ENCODE measurements at places on chromosomes 3 and 15.

DNA sequence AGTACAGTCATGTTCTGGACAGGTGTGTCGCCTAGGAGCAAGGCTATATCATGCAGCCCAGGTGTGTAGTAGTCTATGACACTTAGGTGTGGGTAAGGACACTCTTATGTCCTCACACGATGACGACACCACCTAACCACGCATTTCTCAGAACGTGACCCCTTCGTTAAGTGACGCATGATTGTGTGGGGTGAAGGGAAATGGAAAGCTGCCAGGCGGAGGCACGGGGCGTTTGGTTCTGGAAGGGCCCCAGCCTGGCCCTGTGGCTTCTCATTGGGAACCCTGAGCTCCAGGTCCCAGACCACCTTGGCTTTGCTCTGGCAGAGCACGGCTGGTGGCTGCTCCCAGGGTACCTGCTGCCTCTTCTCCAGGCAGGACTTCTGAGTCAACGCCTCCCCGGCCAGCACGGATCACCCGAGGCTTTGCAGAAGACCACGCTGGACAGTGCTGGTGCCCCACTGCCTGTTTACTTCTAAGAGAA is 39.3 kb downstream of the FBLN2 start:
- no peaks in the 10 kb centered on the region for H3K36me3 ChIP-seq
- no peaks in the 10 kb centered on the region for H3K4me1 ChIP-seq
- no peak overlapping the region for H3K27ac ChIP-seq
- no peaks in the 10 kb centered on the region for H3K27me3 ChIP-seq
- no peak for DNase-seq

DNA sequence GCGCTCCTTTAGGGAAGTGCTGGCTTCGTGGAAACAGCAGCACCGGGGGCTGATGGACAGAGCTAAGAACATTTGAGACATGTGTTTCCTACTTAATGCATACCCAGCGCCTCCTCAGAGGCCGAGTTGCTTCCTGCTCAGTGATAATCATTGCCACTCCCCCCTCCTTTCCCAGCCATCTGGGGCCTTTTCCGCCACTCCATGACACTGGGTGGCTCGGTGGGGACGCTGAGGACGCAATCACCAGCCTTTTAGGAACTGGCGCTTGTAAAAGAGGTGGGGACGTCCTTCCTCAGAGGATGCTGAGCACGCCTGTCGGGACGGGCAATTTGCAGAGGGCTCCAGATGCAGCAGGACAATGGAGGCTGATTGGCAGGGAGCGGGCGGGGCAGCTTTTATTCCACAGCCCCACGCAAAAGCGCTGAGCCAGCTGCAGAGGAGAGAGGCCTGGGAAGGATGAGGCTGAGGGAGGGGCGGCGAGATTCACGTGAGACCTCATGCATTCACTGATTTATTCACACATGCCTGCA is 22.2 kb upstream of the IQSEC1 start:
- H3K4me3 ChIP-seq: no peak overlapping the region
- no peaks in the 10 kb centered on the region for H3K36me3 ChIP-seq
- H3K27me3 ChIP-seq: no peaks in the 10 kb centered on the region
- no peak overlapping the region for H3K27ac ChIP-seq
- no peak for DNase-seq

DNA sequence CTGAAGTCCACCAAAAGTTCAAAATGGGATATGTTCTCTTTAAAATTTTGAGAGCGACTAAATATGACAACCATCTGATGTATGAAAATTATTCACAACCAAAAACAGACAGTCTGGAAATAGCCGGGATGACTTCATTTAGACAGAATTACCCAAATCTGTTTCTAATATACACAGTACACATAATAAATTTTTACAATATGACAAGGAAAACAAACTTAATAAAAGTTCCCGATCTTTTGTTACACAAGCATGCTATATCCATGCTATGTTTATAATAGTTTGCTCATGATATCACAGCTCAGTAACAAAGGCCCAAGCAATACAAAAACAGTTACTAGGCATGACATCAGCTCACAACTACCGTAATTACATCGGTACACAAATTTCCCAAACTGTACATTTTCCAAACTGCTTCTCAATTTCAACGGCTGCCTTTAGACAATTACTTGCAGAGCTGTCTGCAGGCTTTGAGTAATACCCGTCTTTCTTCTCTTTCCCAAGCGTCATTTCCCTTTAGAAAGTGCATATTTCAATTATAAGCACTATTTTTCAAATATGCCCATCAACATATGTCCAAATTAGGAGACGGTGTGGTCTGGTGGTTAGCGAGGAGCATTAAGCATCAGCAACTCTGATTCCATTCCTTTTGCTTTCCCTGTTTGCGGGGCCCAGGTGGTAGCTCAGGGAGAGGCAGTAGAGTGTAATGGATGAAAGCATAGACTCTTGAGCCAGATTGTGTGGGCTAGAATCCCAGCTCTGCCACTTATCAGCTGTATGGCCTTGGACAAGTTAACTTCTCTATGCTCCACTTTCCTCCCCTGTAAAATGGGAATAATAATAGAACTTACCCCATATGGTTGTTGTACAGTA is 481.2 kb downstream of the FOXP1 start:
- DNase-seq: no peak
- peaks cover 11% of the 10 kb centered on the region for H3K36me3 ChIP-seq
- no peaks in the 10 kb centered on the region for H3K27me3 ChIP-seq
- no peak overlapping the region for H3K4me3 ChIP-seq

GRCh38 chr3:47079432-47079831 is 84.5 kb downstream of the SETD2 start:
- no peak overlapping the region for H3K27ac ChIP-seq
- no peaks in the 10 kb centered on the region for H3K27me3 ChIP-seq
- H3K36me3 ChIP-seq: peaks cover 30% of the 10 kb centered on the region
- no peaks in the 10 kb centered on the region for H3K4me1 ChIP-seq
- DNase-seq: no peak
- no peak overlapping the region for H3K4me3 ChIP-seq

DNA sequence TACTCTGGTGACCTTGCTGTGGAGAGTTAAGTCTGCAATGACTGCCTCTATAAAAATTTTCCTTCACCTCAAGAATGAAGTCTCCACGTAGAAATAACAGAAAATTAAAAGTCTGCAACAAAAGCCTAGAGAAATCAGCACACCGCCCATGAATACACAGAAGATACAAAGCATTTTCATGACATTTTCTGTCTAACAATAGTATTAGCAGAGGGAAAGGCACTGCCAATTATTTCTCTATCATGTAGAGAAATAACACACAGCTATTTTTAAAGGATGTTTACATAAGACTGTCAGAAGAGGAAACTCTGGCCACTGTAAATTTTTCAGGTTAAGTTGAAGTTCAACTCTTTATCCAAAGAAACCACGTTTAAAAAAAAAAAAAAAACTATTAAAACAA is 80.8 kb downstream of the GSK3B start:
- DNase-seq: no peak
- no peaks in the 10 kb centered on the region for H3K36me3 ChIP-seq
- no peak overlapping the region for H3K27ac ChIP-seq
- H3K4me1 ChIP-seq: peaks cover 22% of the 10 kb centered on the region
- no peak overlapping the region for H3K4me3 ChIP-seq
- H3K27me3 ChIP-seq: no peaks in the 10 kb centered on the region

GRCh38 chr15:92149029-92149428 is 244.7 kb upstream of the ST8SIA2 start:
- H3K4me3 ChIP-seq: no peak overlapping the region
- H3K36me3 ChIP-seq: peaks cover 14% of the 10 kb centered on the region
- no peaks in the 10 kb centered on the region for H3K27me3 ChIP-seq
- H3K27ac ChIP-seq: no peak overlapping the region
- H3K4me1 ChIP-seq: no peaks in the 10 kb centered on the region

- no peaks in the 10 kb centered on the region for H3K4me1 ChIP-seq
- no peak overlapping the region for H3K27ac ChIP-seq
- DNase-seq: no peak
- H3K36me3 ChIP-seq: no peaks in the 10 kb centered on the region
- H3K4me3 ChIP-seq: no peak overlapping the region
- no peaks in the 10 kb centered on the region for H3K27me3 ChIP-seq
Measured at GRCh38 chr3:49616061-49616460, 58.1 kb upstream of the APEH start.

DNA sequence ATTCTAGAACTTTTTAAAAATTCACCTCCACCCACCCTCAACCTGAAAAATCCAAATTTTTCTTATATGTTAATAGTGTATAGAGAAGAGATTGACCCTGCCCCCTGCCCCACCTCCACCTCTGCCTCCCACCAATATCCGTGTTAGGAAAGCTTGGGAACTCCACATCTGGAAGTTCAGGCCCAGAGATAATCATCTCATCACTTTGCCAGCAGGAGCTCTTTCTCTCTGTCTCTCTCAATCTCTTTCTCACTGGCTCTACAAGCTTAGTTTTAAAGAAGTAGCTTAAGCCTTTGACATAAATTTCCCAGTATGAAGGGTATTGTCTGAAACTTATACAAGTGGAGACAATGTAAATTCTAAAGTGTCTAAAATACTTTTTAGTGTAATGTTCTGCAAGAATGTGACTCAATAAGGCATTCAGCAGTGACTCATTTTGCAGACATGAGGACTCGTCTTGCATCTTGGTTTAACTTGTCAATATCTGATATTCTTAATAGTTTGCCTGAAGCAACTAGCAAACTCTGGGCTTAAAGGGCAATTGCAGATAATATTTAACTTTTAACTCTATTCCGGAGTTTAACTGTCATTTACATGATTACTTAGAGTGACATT is 299.8 kb upstream of the EPHA3 start:
- no peak overlapping the region for H3K4me3 ChIP-seq
- H3K36me3 ChIP-seq: no peaks in the 10 kb centered on the region
- no peak overlapping the region for H3K27ac ChIP-seq
- no peaks in the 10 kb centered on the region for H3K27me3 ChIP-seq
- H3K4me1 ChIP-seq: no peaks in the 10 kb centered on the region

- no peak overlapping the region for H3K27ac ChIP-seq
- no peaks in the 10 kb centered on the region for H3K36me3 ChIP-seq
- H3K4me1 ChIP-seq: no peaks in the 10 kb centered on the region
- no peaks in the 10 kb centered on the region for H3K27me3 ChIP-seq
Measured at GRCh38 chr3:169529013-169529412, 134.5 kb downstream of the MECOM start.

- no peaks in the 10 kb centered on the region for H3K27me3 ChIP-seq
- peak overlapping the region; percentile 67 for H3K4me3 ChIP-seq
- peaks cover 40% of the 10 kb centered on the region for H3K4me1 ChIP-seq
- peaks cover 13% of the 10 kb centered on the region for H3K36me3 ChIP-seq
Measured at GRCh38 chr3:197960694-197961581, 921 bp downstream of the LMLN start.

DNA sequence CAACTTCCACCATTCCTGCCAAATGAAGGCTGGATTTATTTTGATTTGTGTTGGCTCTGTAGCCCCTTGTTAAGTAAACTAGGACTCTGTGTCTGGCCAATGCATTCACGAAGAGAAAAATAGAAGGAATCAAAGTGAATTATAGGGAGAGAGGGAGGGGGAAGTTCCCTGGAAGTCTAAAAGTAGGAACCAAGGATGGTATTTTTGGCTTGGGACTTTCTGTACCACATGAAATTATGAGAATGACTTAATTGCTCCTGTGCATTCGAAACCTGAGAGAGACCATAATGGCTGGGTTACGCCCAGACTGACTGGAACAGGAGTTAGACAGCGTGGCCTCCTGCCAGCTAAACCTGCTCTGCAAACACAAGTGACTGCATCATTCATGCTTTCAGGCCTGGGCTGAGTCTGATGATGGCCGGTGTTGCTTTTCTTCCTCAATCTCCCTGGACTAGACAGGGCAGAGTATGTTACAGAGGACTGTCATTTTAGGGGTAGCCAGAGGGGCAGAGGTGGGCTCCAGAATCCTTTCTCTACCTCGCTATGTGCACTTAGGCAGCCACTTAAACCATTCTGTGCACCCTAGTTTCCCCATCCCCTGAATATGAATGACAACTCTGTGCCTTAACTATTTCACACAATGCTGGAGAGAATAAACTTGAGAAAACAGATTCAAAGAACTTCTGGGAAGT is 58.9 kb downstream of the MYO1E start:
- no peak overlapping the region for H3K4me3 ChIP-seq
- H3K36me3 ChIP-seq: no peaks in the 10 kb centered on the region
- no peak for DNase-seq
- no peaks in the 10 kb centered on the region for H3K27me3 ChIP-seq
- no peaks in the 10 kb centered on the region for H3K4me1 ChIP-seq

- no peak for DNase-seq
- no peaks in the 10 kb centered on the region for H3K36me3 ChIP-seq
- no peaks in the 10 kb centered on the region for H3K4me1 ChIP-seq
- H3K27ac ChIP-seq: no peak overlapping the region
- H3K4me3 ChIP-seq: no peak overlapping the region
Measured at GRCh38 chr3:98695796-98696195, 67.3 kb upstream of the ST3GAL6 start.

- DNase-seq: no peak
- H3K4me1 ChIP-seq: no peaks in the 10 kb centered on the region
- no peak overlapping the region for H3K27ac ChIP-seq
- H3K36me3 ChIP-seq: no peaks in the 10 kb centered on the region
Measured at GRCh38 chr3:127307916-127308315, 20.1 kb upstream of the PRR20G start.
